Activated B cell treated with CpG ODN at 0.5 μM for 24 hours (primary cell): ENCODE measurements at places on chromosomes 13 and 19.

DNA sequence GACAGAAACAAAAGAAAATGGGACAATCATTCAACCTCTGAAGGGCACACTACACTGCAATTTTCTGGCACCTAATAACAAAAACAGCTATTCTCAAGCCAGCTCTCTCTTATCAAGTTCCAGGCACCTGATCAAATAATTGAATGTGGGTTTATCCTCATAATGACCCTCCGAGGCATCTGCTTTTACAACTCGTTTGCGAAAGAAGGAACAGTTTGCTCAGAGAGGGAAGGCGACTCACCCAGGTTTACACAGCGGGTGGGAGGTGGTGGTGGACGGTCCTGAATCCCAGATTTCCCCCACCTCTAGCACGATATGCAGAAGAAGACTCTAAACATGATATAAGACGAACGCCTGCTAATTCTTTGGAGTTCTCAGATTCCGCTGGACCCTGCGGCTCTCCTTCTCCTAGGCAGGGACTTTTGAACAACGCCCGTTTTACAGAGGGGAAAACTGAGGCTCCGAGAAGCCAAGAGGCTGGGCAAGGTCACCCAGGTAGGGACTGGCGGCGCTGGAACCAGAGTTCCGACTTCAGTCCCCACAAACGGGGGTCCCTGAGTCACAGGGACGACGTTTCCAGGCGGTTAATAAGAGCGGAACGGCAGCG lies 641 bp downstream of the SGTA start:
- DNase-seq: peak; percentile 23
- H3K27me3 ChIP-seq: no peaks in the 10 kb centered on the region
- peaks cover 13% of the 10 kb centered on the region for H3K36me3 ChIP-seq

- no peak for DNase-seq
- H3K27me3 ChIP-seq: peaks cover 2% of the 10 kb centered on the region
- H3K36me3 ChIP-seq: no peaks in the 10 kb centered on the region
- H3K27ac ChIP-seq: no peak overlapping the region
- H3K4me1 ChIP-seq: no peaks in the 10 kb centered on the region
- H3K4me3 ChIP-seq: no peak overlapping the region
Observed at GRCh38 chr19:41161903-41162302, 31.1 kb upstream of the CYP2S1 start.

DNA sequence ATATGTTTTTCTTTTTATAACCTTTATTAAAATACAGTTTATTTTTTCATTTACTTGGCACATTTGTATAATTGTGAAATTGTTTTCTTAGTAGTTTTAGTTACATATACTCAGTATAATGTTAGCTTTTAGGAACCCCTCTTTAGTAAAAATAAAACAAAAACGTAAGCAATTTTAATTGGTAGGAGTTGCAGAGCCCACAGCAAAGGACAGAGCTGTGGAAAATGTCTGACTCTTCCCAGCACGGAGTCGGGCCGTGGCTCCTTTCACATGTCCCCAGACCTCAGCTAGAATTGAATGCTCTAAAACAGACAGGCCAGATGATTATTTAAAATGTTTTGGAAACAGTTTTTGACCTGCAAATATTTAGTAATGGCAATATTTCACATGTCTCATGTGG lies 27.9 kb upstream of the CEACAM21 start:
- peak overlapping the region; percentile 99 for H3K27ac ChIP-seq
- peaks cover 16% of the 10 kb centered on the region for H3K36me3 ChIP-seq
- H3K4me1 ChIP-seq: peaks cover 91% of the 10 kb centered on the region
- H3K27me3 ChIP-seq: no peaks in the 10 kb centered on the region
- H3K4me3 ChIP-seq: peak overlapping the region; percentile 28

GRCh38 chr13:32453981-32454380 lies 26.1 kb upstream of the N4BP2L1 start:
- no peak overlapping the region for H3K27ac ChIP-seq
- H3K4me3 ChIP-seq: no peak overlapping the region
- no peaks in the 10 kb centered on the region for H3K4me1 ChIP-seq
- no peaks in the 10 kb centered on the region for H3K27me3 ChIP-seq
- H3K36me3 ChIP-seq: peaks cover 31% of the 10 kb centered on the region
- DNase-seq: no peak

GRCh38 chr13:48415516-48415915 lies 2.6 kb upstream of the LPAR6 start:
- H3K4me3 ChIP-seq: no peak overlapping the region
- no peak overlapping the region for H3K27ac ChIP-seq
- peaks cover 57% of the 10 kb centered on the region for H3K36me3 ChIP-seq

DNA sequence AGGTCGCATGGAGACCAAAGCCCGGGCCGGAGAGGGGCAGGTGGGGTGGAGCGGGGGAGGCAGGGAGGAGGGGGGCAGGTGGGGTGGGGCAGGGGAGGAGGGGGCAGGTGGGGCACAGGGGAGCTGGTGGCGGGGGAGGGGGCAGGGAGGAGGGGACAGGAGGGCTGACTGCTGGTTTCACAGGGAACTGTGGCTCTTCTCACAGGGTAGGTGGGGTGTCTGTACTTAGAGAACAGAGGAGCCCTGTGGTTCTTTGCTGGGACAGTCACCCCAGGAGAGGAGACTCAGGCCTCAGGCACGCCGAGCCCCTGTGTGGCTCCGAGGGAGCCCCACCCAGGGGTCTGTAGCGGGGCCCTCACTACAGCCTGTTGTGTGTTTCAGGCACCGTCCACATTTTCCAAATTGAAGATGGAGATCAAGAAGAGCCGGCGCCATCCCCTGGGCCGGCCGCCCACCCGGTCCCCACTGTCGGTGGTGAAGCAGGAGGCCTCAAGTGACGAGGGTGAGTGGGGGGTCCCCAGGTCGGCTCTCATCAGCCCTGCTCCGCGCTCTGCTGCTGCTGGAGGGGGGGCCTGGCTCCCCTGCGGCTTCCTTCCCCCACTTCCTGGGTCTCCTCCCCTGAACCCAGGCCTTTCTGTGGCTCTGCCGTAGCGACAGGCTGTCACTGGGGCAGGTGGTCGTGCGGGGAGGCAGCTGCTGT lies 162.7 kb downstream of the KDM4B start:
- no peaks in the 10 kb centered on the region for H3K27me3 ChIP-seq
- peaks cover 88% of the 10 kb centered on the region for H3K4me1 ChIP-seq
- peak; percentile 48 for DNase-seq
- peak overlapping the region; percentile 90 for H3K4me3 ChIP-seq
- peak overlapping the region; percentile 98 for H3K27ac ChIP-seq
- peaks cover 43% of the 10 kb centered on the region for H3K36me3 ChIP-seq

DNA sequence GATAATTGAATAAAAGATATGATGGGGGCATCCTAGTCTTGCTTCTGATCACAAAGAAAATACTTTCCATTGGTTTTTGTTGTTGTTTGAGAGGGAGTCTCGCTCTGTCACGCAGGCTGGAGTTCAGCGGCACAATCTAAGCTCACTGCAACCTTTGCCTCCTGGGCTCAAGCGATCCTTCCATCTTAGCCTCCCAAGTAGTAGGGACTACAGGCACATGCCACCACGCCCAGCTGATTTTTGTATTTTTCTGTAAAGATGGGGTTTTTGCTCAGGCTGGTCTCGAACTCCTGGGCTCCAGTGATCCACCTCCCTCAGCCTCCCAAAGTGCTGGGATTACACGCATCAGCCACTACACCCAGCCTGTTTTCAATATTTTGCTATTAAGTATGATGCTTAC lies 17.1 kb upstream of the PSMC4 start:
- peaks cover 5% of the 10 kb centered on the region for H3K36me3 ChIP-seq
- DNase-seq: no peak
- peak overlapping the region; percentile 28 for H3K4me3 ChIP-seq
- H3K4me1 ChIP-seq: peaks cover 81% of the 10 kb centered on the region

- H3K36me3 ChIP-seq: no peaks in the 10 kb centered on the region
- peaks cover 49% of the 10 kb centered on the region for H3K27me3 ChIP-seq
- peaks cover 28% of the 10 kb centered on the region for H3K4me1 ChIP-seq
Observed at GRCh38 chr19:29525901-29526729, at the start of gene VSTM2B. Gene VSTM2B (plus strand): TSS chr19:29525994. CDS start chr19:29526584, 590 bp downstream.

- H3K4me1 ChIP-seq: peaks cover 65% of the 10 kb centered on the region
- H3K36me3 ChIP-seq: peaks cover 34% of the 10 kb centered on the region
- no peak for DNase-seq
- H3K27ac ChIP-seq: peak overlapping the region; percentile 74
- no peaks in the 10 kb centered on the region for H3K27me3 ChIP-seq
Observed at GRCh38 chr13:99270518-99270917, 12.3 kb upstream of the GPR18 start.

DNA sequence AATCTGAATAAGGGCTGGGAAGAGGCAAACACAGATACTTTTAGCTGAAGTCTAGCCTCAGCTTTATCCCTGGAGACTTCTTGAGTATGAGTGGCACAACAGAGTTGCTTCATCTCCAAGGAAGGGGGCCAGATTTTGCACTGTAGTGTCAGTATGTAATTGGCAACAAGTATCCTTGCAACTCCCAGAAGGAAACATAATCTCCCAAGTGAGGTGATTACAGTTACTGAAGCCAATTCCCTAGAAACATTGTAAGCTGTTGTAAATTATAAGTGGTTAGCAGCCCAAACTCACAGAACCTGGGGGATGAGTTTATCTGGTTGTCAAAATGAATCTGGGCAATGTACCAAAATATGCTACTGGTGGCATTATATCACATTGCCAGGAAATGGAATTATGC lies 2065.7 kb upstream of the PCDH20 start:
- no peaks in the 10 kb centered on the region for H3K36me3 ChIP-seq
- no peak for DNase-seq
- H3K4me3 ChIP-seq: no peak overlapping the region

DNA sequence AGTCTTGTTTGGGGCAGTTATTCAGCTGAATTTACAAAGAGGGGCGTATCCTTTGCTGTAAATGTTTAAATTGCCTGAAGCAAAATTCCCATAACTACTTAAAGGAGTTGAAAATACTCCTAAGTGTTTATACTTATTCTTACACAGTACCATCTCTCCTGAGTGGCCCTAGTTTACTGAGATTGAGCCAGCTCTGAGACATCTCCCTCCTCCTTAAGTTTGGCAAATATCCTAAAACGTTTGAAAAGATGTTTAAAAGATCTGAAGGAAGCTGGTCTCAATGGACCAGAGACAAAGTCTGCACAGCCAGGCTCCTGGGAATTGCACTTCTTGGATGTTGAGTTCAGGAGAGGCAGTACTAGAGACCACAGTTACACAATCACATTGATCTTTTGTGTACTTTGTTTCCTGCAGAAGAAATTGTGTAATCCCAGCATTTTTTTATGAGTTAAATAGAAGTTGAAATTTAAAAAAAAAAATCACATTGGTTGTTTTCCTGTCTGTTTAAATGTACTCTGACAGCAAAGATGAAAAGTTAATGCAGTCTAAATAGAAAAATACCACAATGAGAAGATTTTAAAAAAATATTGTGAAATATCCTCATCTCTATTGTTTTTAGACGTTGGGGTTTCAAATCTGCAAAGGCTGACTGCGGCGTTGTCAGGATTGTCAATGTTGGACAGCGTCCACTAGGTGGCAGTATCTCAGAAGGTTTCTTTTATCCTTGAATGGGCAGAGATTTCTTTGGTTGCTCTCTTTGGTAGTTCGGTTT lies 20.7 kb downstream of the TNFSF11 start:
- no peaks in the 10 kb centered on the region for H3K4me1 ChIP-seq
- no peaks in the 10 kb centered on the region for H3K36me3 ChIP-seq
- H3K27me3 ChIP-seq: peaks cover 1% of the 10 kb centered on the region
- H3K4me3 ChIP-seq: no peak overlapping the region
- H3K27ac ChIP-seq: no peak overlapping the region
- no peak for DNase-seq

DNA sequence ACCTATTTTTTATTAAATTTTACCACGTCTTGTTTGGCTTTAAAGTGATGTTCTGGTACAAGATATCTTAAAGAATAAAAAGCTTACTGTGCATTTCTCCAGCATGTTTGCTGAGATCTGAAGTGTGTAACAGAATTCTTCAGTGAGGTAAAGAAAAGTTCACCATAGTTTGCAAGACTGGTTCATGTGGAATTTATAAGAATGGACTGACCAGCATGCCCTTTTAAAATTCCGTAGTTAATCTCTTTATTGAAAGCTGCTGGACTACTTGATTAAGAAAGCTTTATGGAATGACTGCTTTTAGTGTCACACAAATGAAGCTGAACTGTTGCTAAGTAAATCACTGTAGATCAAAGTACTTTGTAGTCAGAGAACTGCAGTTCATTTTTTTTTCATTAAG lies 119.2 kb downstream of the GPC6 start:
- no peaks in the 10 kb centered on the region for H3K4me1 ChIP-seq
- no peaks in the 10 kb centered on the region for H3K36me3 ChIP-seq
- H3K27ac ChIP-seq: no peak overlapping the region
- H3K27me3 ChIP-seq: no peaks in the 10 kb centered on the region
- H3K4me3 ChIP-seq: no peak overlapping the region

GRCh38 chr19:50490991-50491472 lies 14.4 kb upstream of the GARIN5A start:
- peaks cover 29% of the 10 kb centered on the region for H3K4me1 ChIP-seq
- H3K4me3 ChIP-seq: no peak overlapping the region
- DNase-seq: no peak
- no peak overlapping the region for H3K27ac ChIP-seq
- H3K36me3 ChIP-seq: peaks cover 5% of the 10 kb centered on the region

DNA sequence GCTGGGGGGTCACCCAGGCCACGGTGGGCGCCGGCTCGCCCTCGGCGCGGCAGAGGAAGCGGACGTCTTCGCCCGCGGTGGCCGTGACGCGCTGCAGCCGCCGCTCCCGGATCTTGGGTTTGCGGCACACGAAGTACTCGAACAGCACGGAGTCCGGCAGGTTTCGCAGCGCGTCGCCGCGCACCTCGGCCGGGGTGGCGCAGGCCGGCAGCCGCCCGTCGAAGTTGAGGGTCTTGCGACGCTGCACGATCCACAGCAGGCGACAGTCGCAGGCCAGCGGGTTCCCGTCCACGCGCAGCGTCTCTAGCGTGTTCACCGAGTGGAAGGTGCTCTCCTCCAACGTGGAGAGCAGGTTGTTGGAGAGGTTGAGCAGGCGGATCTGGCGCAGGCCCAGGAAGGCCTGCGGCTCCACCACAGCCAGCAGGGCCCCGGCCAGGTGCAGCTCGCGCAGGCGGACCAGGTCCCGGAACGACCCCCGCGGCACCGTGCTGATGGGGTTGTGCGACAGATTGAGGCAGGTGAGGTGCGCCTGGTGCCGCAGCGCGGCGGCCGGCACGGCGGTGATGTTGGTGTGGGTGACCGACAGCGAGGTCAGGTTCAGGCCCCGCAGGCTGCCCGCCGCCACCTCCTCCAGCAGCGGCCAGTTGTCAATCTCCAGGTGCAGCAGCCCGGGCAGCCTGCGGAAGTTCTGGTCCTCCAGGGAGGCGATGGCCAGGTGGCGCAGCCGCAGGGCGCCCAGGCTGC lies 8.6 kb upstream of the PEAK3 start:
- H3K27me3 ChIP-seq: no peaks in the 10 kb centered on the region
- peak overlapping the region; percentile 80 for H3K4me3 ChIP-seq
- DNase-seq: peak; percentile 53
- peak overlapping the region; percentile 50 for H3K27ac ChIP-seq

DNA sequence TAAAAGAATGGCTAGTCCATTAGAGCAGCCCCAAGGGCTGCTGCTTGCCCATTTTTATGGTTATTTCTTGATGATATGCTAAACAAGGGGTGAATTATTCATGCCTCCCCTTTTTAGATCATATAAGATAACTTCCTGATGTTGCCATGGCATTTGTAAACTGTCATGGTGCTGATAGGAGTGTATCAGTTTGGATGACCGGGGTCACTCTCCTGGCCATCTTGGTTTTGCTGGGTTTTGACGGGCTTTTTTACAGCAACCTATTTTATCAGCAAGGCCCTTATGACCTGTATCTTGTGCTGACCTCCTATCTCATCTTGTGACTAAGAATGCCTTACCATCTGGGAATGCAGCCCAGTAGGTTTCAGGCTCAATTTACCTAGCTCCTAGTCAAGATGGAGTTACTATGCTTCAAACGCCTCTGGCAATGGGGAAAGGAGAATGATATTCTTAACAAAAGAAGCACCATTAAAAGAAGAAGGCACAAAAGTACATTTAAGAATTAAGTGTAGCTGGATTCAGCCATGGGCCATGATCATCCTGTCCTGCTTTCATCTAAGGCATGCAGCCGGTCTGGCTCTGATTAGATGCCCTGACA lies 1156.0 kb downstream of the PCDH9 start:
- no peaks in the 10 kb centered on the region for H3K4me1 ChIP-seq
- DNase-seq: no peak
